Smooth muscle cell of trachea (primary cell): ENCODE measurements at places on chromosomes 3 and 15. TPM values are rescaled to one million over a fixed set of nuclear protein-coding genes. Genes with fewer than 3 reads are reported as not detected.

TMEM40 gene
- 0.15 TPM in 1 of 2 replicates, not detected in the other for total RNA-seq

ABHD17C gene
- 10.6 and 14.7 TPM in 2 replicates for total RNA-seq

RTP1 gene
- not detected in 2 replicates for total RNA-seq

FOXL2NB gene
- not detected in 2 replicates for total RNA-seq

ATP8B4 gene
- total RNA-seq, result 3.2 and 7.4 TPM in 2 replicates

CLRN1 gene
- total RNA-seq, result not detected in 2 replicates

SETMAR gene
- total RNA-seq, result 10.1 and 12.7 TPM in 2 replicates

IQCF5 gene
- not detected in 2 replicates for total RNA-seq

CACNA2D2 gene
- total RNA-seq, result not detected in 2 replicates

CADPS gene
- 3.8 and 7.4 TPM in 2 replicates for total RNA-seq

ITIH4 gene
- 0.44 and 3.3 TPM in 2 replicates for total RNA-seq

GOLGA8T gene
- total RNA-seq, result not detected in 2 replicates

CRYGS gene
- total RNA-seq, result 0.83 and 2.0 TPM in 2 replicates

FAM81A gene
- total RNA-seq, result 0.29 and 0.33 TPM in 2 replicates

FRMD5 gene
- total RNA-seq, result 7.0 and 7.1 TPM in 2 replicates

RHOV gene
- total RNA-seq, result not detected in 2 replicates

SLC35G2 gene
- 11.4 and 15.3 TPM in 2 replicates for total RNA-seq

DENND6A gene
- 13.2 and 19.2 TPM in 2 replicates for total RNA-seq

VIPR1 gene
- total RNA-seq, result 0.29 TPM in 1 of 2 replicates, not detected in the other

RBP2 gene
- total RNA-seq, result not detected in 2 replicates

DVL3 gene
- total RNA-seq, result 29.1 and 53.8 TPM in 2 replicates

DAZL gene
- not detected in 2 replicates for total RNA-seq

REC114 gene
- total RNA-seq, result not detected in 2 replicates

LIPC gene
- total RNA-seq, result 1.3 and 1.6 TPM in 2 replicates

NAALADL2 gene
- 19.2 and 19.7 TPM in 2 replicates for total RNA-seq

UBAP1L gene
- 1.5 and 2.0 TPM in 2 replicates for total RNA-seq

SIDT1 gene
- total RNA-seq, result not detected in 2 replicates

PEX11A gene
- total RNA-seq, result 11.3 and 11.4 TPM in 2 replicates

CTSH gene
- total RNA-seq, result 11.2 and 41.7 TPM in 2 replicates

MYZAP gene
- total RNA-seq, result under 0.01 TPM in 1 of 2 replicates, not detected in the other

STRA6 gene
- 0.29 and 0.83 TPM in 2 replicates for total RNA-seq

GMNC gene
- under 0.01 TPM in 1 of 2 replicates, not detected in the other for total RNA-seq

SOX14 gene
- total RNA-seq, result not detected in 2 replicates

RAD51 gene
- 1.3 and 4.1 TPM in 2 replicates for total RNA-seq

INSYN1 gene
- 0.73 and 1.5 TPM in 2 replicates for total RNA-seq

ATP13A5 gene
- total RNA-seq, result not detected in 2 replicates

IGSF11 gene
- total RNA-seq, result 0.44 TPM in 1 of 2 replicates, not detected in the other

GOLGA6L7 gene
- total RNA-seq, result not detected in 2 replicates

KCNMB2 gene
- total RNA-seq, result under 0.01 TPM in 1 of 2 replicates, not detected in the other

FGF7 gene
- 203 and 278 TPM in 2 replicates for total RNA-seq

PLSCR2 gene
- total RNA-seq, result not detected in 2 replicates

PPP1R14D gene
- total RNA-seq, result not detected in 2 replicates

CLDN16 gene
- not detected in 2 replicates for total RNA-seq

SRGAP3 gene
- total RNA-seq, result 6.1 and 7.8 TPM in 2 replicates

KLF13 gene
- 32.9 and 45.8 TPM in 2 replicates for total RNA-seq

C2CD4A gene
- not detected in 2 replicates for total RNA-seq

CHRNA7 gene
- under 0.01 TPM in 1 of 2 replicates, not detected in the other for total RNA-seq

EOMES gene
- under 0.01 TPM in 1 of 2 replicates, not detected in the other for total RNA-seq

UTS2B gene
- total RNA-seq, result 0.29 and 2.5 TPM in 2 replicates

CYP1A2 gene
- not detected in 2 replicates for total RNA-seq

PLOD2 gene
- total RNA-seq, result 66.2 and 73.2 TPM in 2 replicates

WDR48 gene
- total RNA-seq, result 34.7 and 44.5 TPM in 2 replicates

GXYLT2 gene
- 26.0 and 32.4 TPM in 2 replicates for total RNA-seq

IL16 gene
- total RNA-seq, result 2.0 and 6.1 TPM in 2 replicates

SLC24A5 gene
- total RNA-seq, result not detected in 2 replicates
